Renal pelvis (tissue), 12 donors: ENCODE measurements at places on chromosomes 2 and 18. TPM values are rescaled to one million over a fixed set of nuclear protein-coding genes. Genes with fewer than 3 reads are reported as not detected.

Gene SIX3
- polyA plus RNA-seq, result not detected

- DNase-seq, result no peak
Observed at GRCh38 chr2:102386867-102387541, 31.4 kb downstream of the IL18R1 start.

GRCh38 chr2:79972661-79973060, 331.9 kb downstream of the LRRTM1 start:
- no peak for DNase-seq

Gene GAREM2
- polyA plus RNA-seq, result 6.3 TPM

DNA sequence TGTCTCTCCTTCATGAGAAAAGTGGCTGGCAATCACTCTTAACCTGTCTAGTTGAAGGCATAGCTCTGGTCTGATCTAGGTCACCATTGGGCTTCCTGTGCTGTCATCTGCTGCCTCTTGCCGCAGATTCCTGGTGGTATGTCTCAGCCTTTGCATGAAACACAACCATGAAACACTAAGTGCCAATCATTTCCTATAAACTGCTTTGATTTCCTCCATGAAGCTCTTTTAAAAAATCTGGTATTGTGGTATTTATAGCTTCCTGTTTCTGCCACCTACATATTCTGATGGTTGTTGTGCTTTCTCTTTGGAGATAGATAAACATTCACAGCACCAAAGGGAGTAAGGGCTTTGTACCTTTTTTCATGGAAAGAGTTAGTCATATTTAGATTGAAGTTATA, 120.0 kb upstream of the EPC2 start:
- no peak for DNase-seq

Gene ARHGAP25
- polyA plus RNA-seq, result 5.1 TPM
